T47D (cell line): ENCODE measurements at places on chromosomes 6 and 20.

DNA sequence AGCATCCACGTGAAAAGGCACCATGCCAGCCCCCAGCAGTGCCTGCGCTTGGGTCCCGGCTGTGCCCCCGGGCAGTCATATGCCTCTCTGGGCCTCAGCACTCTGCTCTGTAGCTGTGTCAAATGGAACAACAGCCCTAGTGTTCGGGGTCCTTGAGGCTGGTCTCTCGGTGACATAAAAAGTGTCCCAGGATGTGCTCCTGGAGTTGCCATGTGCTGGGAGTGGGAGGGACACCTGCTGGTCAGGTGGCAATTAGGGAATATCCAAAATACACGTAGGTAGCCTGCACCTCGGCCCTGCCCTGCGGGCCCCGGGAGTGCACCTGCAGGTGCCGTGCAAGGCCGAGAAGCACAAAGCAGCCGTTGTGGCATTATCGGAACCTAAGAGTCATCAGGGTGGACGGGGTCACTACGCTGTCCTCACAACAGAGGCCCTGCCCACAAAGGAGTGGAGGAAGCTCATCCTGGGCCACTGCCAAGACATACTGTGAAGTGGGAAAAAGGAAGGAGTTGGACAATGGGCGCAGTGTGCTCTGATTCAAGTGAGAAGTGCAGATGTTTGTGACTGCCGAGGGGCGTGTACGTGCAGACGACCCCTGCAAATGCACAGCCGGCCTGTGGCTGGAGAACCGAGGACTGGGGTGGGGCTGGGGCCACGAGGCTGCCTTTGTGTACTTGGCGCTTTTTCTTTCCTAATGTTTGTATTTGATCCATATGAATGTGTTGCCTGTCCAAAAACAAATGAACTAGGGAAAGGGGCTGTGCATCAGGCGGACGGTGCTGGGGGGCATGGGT, 24.6 kb downstream of the SLCO4A1 start:
- DNase-seq: no peak

DNA sequence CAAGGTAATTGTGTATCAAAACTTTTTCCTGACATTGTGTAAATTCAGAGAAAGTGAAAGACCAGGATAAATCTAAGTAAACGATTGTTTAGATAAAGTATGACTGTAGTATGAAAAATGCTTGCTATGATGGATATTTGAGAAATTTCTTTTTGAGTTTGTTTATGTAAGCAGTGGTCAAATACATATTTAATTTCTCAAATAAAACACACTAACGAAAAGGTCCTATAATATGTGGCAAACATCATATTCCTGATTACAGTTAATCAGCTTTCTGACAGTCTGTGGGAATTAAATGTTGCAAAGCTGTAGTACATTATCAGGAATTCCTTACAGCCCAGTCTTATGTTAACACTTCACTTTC, 636.9 kb downstream of the MMUT start:
- no peak for DNase-seq

- no peak for DNase-seq
Measured at GRCh38 chr20:44644667-44645131, 6.8 kb downstream of the ADA start.

DNA sequence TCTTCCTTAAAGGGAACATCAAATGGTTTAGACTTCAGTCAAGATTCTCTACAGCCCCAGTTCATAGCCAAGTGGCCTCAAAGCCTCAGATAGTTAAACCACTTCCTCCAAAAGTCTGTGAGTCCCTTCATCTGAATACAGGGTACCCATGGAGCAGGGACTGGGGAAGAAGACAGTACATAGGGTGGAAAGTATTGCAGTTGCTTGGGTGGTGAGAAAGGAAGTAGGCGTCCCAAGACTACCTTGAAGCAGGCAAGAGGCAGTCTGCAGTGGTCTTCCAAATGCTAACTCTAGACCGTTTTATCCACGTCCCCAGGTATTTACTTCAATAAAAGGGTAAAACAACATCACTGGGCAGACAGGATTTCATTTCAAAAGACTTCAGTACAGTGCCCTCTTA, 2.0 kb downstream of the FYN start:
- no peak for DNase-seq

GRCh38 chr6:100426241-100426640, 38.5 kb downstream of the SIM1 start:
- no peak for DNase-seq

DNA sequence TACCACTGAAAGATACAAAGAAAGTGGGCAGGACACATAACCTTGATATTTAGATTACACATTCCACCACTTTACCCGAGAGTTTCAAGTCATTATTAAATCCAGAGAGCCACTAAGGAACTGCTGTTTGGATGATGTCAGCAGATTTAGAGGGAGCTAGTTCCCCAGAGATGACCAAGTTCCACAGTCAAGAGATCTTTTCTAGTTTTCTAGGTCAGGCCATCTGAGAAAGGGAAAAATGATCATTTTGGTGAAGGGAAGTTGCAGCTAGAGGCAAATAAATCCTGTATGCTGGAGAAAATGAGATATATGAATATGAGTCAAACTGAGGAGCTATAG, 147.8 kb downstream of the HS3ST5 start:
- DNase-seq: no peak
